ENCODE measurements at places on chromosomes 2 and 18.

DNA sequence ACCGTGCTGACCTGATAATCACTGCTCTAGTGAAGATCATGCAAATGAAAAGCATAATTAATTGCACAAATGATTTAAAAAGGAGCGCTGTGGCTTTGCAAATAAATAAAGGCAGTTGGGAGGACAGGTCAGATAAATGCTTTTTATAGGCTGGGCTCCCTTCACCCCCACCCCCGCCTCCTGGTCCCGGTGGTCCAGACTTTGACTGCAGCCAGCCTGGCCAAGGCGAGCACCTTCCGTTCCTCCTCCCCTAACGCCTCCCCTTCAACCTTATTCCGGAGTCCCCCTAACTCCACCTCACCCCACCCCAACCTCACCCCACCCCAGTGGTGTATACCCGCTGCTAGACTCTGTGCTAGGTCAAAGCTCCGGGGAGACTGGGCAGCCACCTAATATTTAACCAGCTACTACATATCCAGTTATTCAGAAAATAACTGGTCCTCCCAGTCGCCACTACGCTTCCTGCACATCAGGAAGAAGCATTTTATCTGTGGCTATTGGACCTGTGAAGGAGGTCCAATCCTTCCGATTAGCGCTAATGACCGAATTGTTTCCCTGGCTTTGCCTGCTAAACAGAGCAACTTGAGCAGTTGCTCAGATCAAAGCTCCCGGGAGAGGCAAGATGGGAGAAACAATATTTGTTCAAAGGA lies 3.7 kb upstream of the SP9 start:
- H3K36me3 ChIP-seq = no peaks in the 10 kb centered on the region
- H3K4me1 ChIP-seq = peaks cover 3% of the 10 kb centered on the region

DNA sequence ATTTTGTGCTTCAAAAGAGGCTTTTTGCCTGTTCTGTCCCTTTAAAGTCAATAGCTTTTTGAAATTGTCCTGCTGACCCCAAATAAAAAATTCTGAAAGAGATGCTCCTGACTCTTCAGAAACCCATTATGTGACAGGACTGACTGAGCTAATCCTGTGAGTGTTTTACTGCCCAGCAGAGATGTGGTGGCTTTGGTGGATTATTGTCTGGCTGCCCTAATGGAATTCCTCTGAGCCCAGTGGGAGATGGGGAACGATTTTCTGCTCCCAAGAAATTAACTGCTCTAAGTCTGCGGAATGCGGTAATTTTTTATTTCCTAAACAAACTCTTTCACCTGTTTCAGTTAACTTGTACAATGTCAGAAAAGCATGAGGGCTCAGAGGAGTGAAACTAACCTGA lies 258.2 kb downstream of the IKZF2 start:
- no peak for DNase-seq
- no peaks in the 10 kb centered on the region for H3K36me3 ChIP-seq
- H3K27ac ChIP-seq = no peak overlapping the region
- no peaks in the 10 kb centered on the region for H3K4me1 ChIP-seq
- H3K27me3 ChIP-seq = no peaks in the 10 kb centered on the region

DNA sequence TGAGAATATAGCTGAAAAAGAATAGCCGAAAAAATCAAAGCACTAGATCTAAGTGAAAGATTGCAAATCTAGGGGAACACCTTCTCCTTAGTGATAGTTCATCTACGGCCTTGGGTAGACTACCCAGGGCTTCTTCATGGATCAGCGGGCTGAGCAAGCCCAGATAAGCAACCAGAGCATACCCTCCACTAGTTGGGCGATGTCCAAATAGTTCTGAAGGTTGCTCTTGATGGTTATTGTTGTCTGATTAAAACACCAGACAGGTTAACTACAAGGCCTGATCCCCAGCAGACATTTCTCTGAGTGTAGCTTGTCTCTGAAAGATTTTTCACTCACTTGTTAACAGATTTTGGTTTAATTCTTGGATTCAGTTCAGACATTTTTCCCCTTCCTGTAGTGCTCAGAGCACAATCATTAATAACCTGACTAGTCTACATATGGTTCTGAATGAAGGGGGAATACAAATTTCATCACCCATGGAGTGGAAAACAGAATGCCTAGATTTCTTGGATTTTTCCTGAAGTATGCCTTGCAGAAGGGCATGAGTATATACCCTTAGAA lies 99.6 kb downstream of the BABAM2 start:
- H3K27ac ChIP-seq = no peak overlapping the region
- no peak overlapping the region for H3K4me3 ChIP-seq
- no peaks in the 10 kb centered on the region for H3K36me3 ChIP-seq
- DNase-seq = no peak

DNA sequence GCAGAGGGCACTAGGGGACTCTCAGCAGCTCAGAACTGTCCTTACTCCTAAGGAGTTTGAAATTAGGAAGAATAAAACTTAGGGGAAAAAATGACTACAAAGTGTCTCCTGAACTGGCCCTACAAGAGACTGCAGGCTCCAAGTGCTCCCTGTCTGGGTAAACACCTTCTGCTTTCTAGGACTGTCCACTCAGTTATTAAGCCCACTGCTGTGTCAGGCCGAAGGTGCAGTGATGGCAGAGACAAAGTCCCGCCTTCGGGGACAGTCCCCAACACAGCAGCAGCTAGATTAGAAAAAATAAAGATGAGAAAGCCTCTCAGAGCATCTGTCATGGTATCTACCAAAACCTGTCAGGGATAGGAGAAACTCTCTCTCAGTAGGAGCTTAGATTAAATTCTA lies 28.3 kb downstream of the TWIST2 start:
- no peak overlapping the region for H3K4me3 ChIP-seq
- no peaks in the 10 kb centered on the region for H3K27me3 ChIP-seq
- DNase-seq = no peak
- no peaks in the 10 kb centered on the region for H3K4me1 ChIP-seq
- H3K36me3 ChIP-seq = no peaks in the 10 kb centered on the region
- H3K27ac ChIP-seq = no peak overlapping the region

DNA sequence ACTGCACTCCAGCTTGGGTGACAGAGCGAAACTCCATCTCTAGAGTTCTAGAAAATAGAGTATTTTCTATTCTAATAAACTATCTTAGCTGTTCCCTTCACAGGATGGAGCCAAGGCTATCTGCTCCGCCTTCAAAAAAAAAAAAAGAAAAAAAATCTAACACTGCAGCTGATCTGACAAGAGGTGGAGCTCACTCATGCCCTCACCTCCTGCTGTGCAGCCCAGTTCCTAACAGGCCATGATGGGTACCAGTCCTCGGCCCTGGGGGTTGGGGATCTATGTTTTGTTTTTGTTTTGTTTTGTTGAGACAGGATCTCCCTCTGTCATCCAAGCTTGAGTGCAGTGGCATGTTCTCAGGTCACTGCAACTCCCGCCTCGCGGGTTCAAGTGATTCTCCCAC lies 3.0 kb downstream of the WDSUB1 start:
- no peaks in the 10 kb centered on the region for H3K27me3 ChIP-seq
- no peaks in the 10 kb centered on the region for H3K4me1 ChIP-seq
- no peak overlapping the region for H3K27ac ChIP-seq
- H3K4me3 ChIP-seq = no peak overlapping the region

- H3K27me3 ChIP-seq = no peaks in the 10 kb centered on the region
- DNase-seq = no peak
- H3K4me3 ChIP-seq = peak overlapping the region; percentile 0
- no peak overlapping the region for H3K27ac ChIP-seq
- no peaks in the 10 kb centered on the region for H3K36me3 ChIP-seq
Observed at GRCh38 chr2:168518555-168519066, 62.5 kb downstream of the CERS6 start.

DNA sequence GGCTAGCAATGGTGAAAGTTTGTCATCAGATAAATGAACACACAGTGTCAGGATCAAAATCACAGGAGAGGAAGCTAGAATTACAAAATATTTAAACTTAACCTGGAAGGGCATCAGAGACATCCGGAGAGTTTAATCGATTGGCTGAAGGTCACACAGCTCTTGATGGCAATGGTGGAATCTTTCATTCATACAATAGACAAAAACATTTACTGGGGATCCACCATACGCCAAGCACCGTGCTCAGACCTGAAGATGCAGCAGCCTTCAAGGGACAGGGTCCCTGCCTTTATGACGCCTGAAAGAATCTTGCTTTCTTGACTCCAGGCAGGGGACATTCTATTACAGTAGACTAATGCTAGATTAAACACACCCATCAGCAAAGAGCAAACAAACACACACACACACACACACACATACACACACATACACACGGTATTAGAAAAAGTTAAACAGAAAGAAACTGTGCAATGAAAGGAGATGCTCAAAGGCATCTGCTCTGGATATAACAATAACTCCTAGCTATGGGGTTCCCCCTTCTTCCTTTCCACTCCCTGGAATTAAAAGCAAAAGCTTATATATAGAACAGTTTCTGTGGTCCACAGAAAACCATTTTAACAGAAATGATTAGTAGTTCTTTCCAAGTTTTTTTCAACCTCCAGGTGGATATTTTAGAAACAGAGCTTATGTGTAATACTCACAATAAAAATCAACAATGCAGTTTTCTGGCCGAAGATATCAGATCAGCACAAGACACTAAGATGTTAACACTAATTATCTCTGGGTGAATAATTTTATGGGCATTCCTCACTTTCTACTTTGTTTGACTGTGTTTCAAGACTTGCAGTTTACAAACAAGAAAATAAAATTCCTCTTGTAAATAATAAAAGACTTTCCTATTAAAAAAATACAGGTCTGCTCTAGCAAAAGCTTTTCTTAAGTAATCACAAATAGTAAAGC lies 151.7 kb downstream of the ANKRD44 start:
- H3K27ac ChIP-seq = no peak overlapping the region
- H3K4me3 ChIP-seq = no peak overlapping the region
- H3K27me3 ChIP-seq = no peaks in the 10 kb centered on the region
- DNase-seq = no peak

GRCh38 chr2:203886661-203887151 lies 19.1 kb downstream of the CTLA4 start:
- no peak overlapping the region for H3K27ac ChIP-seq
- no peaks in the 10 kb centered on the region for H3K36me3 ChIP-seq
- H3K27me3 ChIP-seq = no peaks in the 10 kb centered on the region
- H3K4me1 ChIP-seq = no peaks in the 10 kb centered on the region
- no peak overlapping the region for H3K4me3 ChIP-seq
- no peak for DNase-seq
